ENCODE measurements at places on chromosomes 6 and 20. TPM values are rescaled to one million over a fixed set of nuclear protein-coding genes. Genes with fewer than 3 reads are reported as not detected.
A peak's percentile ranks its signal among the peaks of the same experiment; 100 is the strongest.

- H3K36me3 ChIP-seq = no peaks in the 10 kb centered on the region
- no peak overlapping the region for H3K27ac ChIP-seq
- H3K4me3 ChIP-seq = no peak overlapping the region
- DNase-seq = no peak
Measured at GRCh38 chr20:60851826-60852704, 400.0 kb upstream of the CDH4 start.

GRCh38 chr6:64520050-64520449 is 884.4 kb downstream of the PHF3 start:
- H3K27ac ChIP-seq = no peak overlapping the region
- H3K4me1 ChIP-seq = no peaks in the 10 kb centered on the region
- DNase-seq = no peak
- no peak overlapping the region for H3K4me3 ChIP-seq
- no peaks in the 10 kb centered on the region for H3K36me3 ChIP-seq
- H3K27me3 ChIP-seq = no peaks in the 10 kb centered on the region

DNA sequence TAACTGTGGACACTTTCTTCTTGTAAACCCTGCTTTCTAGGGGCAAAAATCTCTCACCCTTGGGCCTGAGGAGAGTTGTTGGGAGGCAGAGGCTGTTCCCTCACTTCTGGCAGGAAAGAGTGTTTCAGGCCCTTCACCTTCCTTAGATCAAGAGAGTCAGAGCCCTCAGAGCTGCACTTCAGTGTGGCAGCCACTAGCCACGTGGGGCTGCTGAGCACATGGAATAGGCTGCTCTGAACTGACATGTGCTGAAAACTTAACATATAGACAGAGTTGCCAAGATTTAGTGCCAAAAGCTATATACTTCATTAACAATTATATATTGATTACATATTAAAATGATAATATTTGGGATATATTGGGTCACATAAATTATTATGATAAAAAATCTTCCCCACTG is 4.4 kb upstream of the LMBRD1 start:
- peaks cover 10% of the 10 kb centered on the region for H3K27me3 ChIP-seq
- no peak overlapping the region for H3K27ac ChIP-seq
- H3K4me3 ChIP-seq = no peak overlapping the region

GRCh38 chr6:79373880-79374279 is 139.4 kb upstream of the HMGN3 start:
- no peak overlapping the region for H3K4me3 ChIP-seq
- no peak overlapping the region for H3K27ac ChIP-seq
- peaks cover 4% of the 10 kb centered on the region for H3K4me1 ChIP-seq
- peaks cover 12% of the 10 kb centered on the region for H3K27me3 ChIP-seq
- no peak for DNase-seq

DNA sequence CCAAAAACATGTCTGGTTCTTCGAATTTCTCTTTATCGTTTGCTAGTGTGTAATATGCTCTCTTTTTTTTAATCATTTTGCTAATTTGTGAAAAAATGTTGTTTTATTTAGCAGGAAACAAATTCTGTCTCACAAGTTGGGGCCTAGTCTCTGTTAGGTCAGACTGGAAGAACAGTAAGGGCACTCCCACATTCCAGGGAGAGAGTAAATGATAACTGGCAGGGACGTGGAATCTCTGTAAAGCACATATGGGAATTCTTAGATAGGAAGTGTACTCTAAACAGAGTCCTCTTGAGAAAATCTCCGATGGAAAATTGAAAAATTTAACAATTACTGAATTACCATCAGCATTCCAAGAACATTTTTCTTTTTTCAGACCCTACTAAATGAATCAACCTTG is 16.4 kb upstream of the CCDC28A start:
- no peaks in the 10 kb centered on the region for H3K27me3 ChIP-seq
- no peaks in the 10 kb centered on the region for H3K36me3 ChIP-seq
- H3K27ac ChIP-seq = no peak overlapping the region
- no peak for DNase-seq
- H3K4me3 ChIP-seq = no peak overlapping the region

DNA sequence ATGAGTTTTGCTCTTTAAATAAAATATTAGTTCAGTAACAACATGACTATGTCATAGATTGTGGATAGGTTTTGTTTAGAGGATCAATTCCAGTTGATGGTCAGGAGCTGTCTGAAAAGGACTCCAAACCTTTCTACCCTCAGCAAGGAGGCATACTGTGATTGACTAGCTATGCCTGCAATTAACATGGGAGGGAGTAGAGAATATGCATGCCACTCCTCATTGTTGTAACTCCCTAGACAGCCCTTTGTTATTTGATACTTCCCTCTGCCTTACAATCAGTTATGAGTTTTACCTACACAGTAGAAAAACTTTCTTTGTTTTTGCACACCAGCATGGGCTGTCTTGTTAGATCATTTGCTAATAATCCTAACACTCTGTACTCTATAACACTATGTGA is 1418.5 kb downstream of the KHDRBS2 start:
- no peak for DNase-seq
- no peak overlapping the region for H3K27ac ChIP-seq
- H3K4me3 ChIP-seq = no peak overlapping the region
- no peaks in the 10 kb centered on the region for H3K27me3 ChIP-seq
- H3K36me3 ChIP-seq = no peaks in the 10 kb centered on the region

- H3K27ac ChIP-seq = no peak within 1 kb of the TSS
- no peak for DNase-seq
- H3K27me3 ChIP-seq = peaks cover 66% of the 10 kb centered on the region
- no peak within 1 kb of the TSS for H3K4me3 ChIP-seq
Measured at GRCh38 chr20:58515233-58516212, at the start of gene APCDD1L. Gene APCDD1L (minus strand): TSS chr20:58515399. CDS start chr20:58514707, 692 bp downstream.

GRCh38 chr20:46121184-46121930 is 3.2 kb downstream of the CD40 start:
- peaks cover 19% of the 10 kb centered on the region for H3K4me1 ChIP-seq
- no peak overlapping the region for H3K27ac ChIP-seq
- no peak for DNase-seq
- peaks cover 19% of the 10 kb centered on the region for H3K27me3 ChIP-seq

DNA sequence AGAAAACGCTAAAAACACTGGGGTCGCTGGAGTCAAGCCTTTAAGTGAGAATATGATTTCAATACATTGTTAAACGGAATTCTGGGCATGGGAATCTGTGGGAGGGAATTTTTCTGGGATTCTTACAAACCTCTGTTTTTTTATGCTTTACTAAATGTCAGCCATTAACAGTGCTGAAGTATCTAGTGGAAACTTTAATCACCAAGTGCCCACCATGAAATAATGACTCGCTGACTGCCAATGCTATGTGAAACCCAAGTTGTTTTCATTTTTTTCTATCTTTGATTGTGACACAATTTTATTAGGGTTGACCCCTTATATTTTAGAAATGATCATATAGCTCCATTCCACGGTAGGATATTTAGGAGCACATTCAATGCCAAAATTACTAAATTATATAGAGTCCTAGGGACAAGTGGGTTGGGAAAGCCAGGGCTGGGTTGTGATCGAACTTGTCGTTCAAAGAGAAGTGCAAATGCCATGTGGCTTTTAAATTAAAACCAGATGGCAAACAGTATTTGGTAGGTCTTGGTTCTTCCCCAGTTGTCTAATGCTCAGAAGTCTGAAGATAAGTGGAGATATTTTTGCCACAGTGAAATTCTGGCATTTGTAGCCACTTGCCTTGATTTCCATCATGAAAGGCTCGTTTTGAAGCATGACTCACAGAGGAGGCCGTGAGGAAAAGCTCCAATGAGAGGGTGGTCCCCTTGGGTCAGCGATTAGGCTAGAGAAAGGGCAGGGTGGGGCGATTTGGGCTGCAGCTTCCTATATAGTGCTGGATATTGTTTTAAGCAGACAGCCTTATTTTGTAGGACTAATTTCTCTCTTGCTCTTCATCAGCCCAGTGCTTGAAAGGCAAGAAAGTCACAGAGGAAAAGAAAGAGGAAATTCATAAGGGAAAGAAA is 254.4 kb upstream of the JAG1 start:
- H3K27me3 ChIP-seq = peaks cover under 1% of the 10 kb centered on the region
- no peak overlapping the region for H3K4me3 ChIP-seq
- no peak for DNase-seq
- no peaks in the 10 kb centered on the region for H3K4me1 ChIP-seq
- H3K36me3 ChIP-seq = no peaks in the 10 kb centered on the region

GRCh38 chr6:37936906-37937305 is 117.4 kb downstream of the ZFAND3 start:
- DNase-seq = no peak
- H3K27ac ChIP-seq = no peak overlapping the region
- H3K27me3 ChIP-seq = no peaks in the 10 kb centered on the region
- no peak overlapping the region for H3K4me3 ChIP-seq
- H3K4me1 ChIP-seq = peaks cover 27% of the 10 kb centered on the region

DNA sequence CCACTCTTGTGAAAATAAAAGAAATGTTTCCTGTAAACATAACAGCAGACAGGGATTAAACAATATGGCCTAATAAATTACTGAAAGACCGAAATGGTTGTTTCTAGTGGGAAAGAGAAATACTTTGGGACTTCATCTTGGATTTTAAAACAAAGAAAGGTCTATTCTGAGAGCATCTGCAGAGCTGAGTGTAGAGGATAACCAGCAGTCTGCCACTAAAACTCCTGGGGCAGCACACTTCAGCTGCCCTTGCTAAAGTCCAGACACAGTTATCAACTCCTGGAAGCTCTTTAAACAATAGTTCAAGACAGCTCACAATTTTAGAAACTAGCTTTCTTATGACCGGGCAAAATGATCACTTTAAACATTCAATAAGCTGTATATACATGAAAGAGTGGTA is 38.6 kb downstream of the AKIRIN2 start:
- peak overlapping the region; percentile 39 for H3K27ac ChIP-seq
- H3K27me3 ChIP-seq = no peaks in the 10 kb centered on the region
- H3K36me3 ChIP-seq = peaks cover 3% of the 10 kb centered on the region
- no peak overlapping the region for H3K4me3 ChIP-seq
- H3K4me1 ChIP-seq = peaks cover 3% of the 10 kb centered on the region

DNA sequence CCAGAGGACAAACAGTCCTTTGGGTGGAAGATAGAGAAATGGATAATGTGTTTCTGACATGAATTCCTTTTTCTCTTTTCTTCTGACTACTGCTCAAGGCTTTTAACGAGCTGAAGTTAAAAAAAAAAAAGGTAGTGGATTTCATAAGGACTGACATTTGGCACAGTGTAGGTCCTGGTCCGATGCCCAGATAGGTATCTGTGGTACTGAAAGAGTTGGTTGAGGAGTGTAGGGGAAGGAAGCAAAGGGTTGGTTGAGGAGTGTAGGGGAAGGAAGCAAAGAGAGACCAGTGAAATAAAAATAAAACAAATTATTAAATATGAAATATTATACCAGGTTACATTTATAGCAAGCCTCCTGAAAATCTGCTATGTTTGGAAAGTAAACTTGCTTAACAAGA is 11.8 kb downstream of the UTRN start:
- H3K4me1 ChIP-seq = peaks cover 5% of the 10 kb centered on the region
- peaks cover 2% of the 10 kb centered on the region for H3K36me3 ChIP-seq
- peak overlapping the region; percentile 49 for H3K27ac ChIP-seq
- no peaks in the 10 kb centered on the region for H3K27me3 ChIP-seq
- DNase-seq = no peak
- no peak overlapping the region for H3K4me3 ChIP-seq

- peaks cover 4% of the 10 kb centered on the region for H3K36me3 ChIP-seq
- H3K4me1 ChIP-seq = peaks cover 9% of the 10 kb centered on the region
- peaks cover 85% of the 10 kb centered on the region for H3K27me3 ChIP-seq
- H3K4me3 ChIP-seq = peak within 1 kb of the TSS; percentile 87
- no peak for DNase-seq
Measured at GRCh38 chr6:110357664-110358552, at the start of gene METTL24. Gene METTL24 (minus strand): TSS chr6:110358349. CDS start chr6:110358272, 77 bp downstream.

The SLC22A1 gene
- 0.45 TPM for total RNA-seq

The ORC3 gene
- 14.4 TPM for total RNA-seq

The ABHD16B gene
- not detected for total RNA-seq

The HCRTR2 gene
- total RNA-seq = not detected
